ENCODE measurements at places on chromosomes 6 and 20. TPM values are rescaled to one million over a fixed set of nuclear protein-coding genes. Genes with fewer than 3 reads are reported as not detected.

DNAH8 gene
- not detected for polyA plus RNA-seq

CLPSL2 gene
- not detected for polyA plus RNA-seq

VSX1 gene
- polyA plus RNA-seq = not detected

OXT gene
- not detected for polyA plus RNA-seq

DNA sequence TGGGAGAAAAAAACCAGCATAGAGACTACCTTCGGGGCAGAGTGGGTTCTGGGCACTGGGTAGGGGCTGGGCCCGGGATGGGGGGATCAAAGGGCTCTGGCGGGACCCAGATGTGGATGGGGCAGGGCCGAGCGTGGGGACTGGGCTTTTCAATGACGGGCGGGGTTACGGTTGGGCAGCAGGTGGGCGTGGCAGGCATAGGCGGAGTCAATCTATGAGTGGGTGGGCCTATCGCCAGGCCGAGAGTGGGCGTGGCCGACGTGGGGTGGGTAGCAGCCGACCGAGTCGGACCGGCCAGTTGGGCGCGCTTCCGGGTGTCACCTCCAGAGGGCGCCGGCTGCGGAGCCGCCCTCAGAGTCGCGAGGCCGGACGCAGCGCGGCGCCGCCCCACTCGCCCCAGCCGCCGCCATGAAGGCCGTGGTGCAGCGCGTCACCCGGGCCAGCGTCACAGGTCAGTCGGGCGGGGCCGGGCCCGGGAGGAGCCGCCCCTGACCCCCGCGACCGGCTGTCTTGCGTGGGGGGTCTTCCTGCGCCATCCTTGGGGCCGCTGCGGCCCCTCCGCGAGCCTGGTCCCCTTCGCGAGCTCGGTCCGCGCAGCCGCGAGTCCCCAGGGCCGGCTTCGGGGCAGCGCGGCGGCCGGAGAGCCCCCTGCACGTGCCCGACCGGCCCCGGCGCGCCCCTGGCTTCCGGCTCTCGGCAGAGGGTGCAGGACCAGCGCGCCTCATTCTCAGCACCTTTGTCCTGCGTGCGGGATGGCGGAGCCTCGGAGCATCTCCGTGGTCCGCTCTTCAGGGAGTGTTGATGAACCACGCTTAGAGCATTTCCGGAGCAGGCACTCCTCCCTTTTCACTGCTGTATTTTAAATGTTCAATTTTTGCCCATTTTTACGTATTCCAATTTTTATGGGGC, at the start of gene DTD1:
TSS of gene DTD1 (plus strand) at position 390 of the 909 bp plus-strand sequence. CDS start at position 409, 19 bp downstream.
- H3K27ac ChIP-seq = peak within 1 kb of the TSS; percentile 41
- H3K4me3 ChIP-seq = peak within 1 kb of the TSS; percentile 75
- H3K4me1 ChIP-seq = no peaks in the 10 kb centered on the region
- H3K27me3 ChIP-seq = no peaks in the 10 kb centered on the region

GRCh38 chr6:136324686-136325380, 35.2 kb upstream of the BCLAF1 start:
- no peaks in the 10 kb centered on the region for H3K36me3 ChIP-seq
- H3K27ac ChIP-seq = no peak overlapping the region
- H3K4me1 ChIP-seq = peaks cover 2% of the 10 kb centered on the region
- no peaks in the 10 kb centered on the region for H3K27me3 ChIP-seq
- DNase-seq = no peak
- no peak overlapping the region for H3K4me3 ChIP-seq

DNA sequence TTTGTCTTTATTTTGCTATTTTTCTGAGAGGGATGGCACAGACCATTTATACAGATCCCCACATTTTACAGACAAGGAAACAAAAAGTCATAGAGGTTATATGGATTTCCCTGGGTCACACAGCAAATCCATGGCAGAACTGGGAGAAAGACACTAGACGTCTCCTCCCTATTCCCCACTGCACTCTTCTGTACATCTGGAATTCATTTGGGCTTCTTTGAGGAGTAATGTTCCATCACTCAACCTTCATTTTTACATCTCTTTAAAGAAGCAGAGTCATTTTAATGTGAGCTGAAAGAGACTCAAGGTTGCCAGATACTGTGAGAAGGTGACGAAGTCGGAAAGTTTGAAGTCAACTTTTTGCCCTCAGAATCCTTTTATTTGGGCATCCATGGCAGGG, 207.3 kb downstream of the OTOR start:
- no peak for DNase-seq
- H3K4me3 ChIP-seq = no peak overlapping the region
- H3K4me1 ChIP-seq = no peaks in the 10 kb centered on the region
- H3K36me3 ChIP-seq = no peaks in the 10 kb centered on the region
- H3K27me3 ChIP-seq = peaks cover 2% of the 10 kb centered on the region
- no peak overlapping the region for H3K27ac ChIP-seq

GRCh38 chr6:95589826-95590570, 12.7 kb downstream of the MANEA start:
- no peak overlapping the region for H3K27ac ChIP-seq
- no peak for DNase-seq
- H3K27me3 ChIP-seq = no peaks in the 10 kb centered on the region
- H3K4me3 ChIP-seq = no peak overlapping the region
- no peaks in the 10 kb centered on the region for H3K36me3 ChIP-seq
- H3K4me1 ChIP-seq = no peaks in the 10 kb centered on the region

DNA sequence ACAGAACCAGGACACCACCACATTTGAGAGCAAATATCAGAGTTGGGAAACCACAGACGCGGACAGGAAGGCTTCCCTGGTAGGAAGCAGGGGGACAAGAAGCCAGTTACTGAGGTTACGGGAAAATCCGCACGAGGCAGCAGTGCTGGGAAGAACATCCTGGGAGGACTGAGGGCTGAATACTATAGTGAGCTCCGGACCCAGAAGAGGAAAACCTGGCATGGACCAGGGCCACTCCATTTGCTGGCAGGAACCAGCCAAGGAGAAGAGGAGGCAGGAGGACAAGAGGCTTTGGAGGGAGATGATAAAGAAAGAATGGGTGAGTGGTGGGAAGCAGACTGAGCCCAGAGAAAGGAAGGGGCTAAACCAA, 6.1 kb upstream of the DSN1 start:
- H3K4me3 ChIP-seq = no peak overlapping the region
- no peak for DNase-seq
- H3K27me3 ChIP-seq = no peaks in the 10 kb centered on the region
- H3K4me1 ChIP-seq = peaks cover 3% of the 10 kb centered on the region
- H3K36me3 ChIP-seq = peaks cover 16% of the 10 kb centered on the region

DNA sequence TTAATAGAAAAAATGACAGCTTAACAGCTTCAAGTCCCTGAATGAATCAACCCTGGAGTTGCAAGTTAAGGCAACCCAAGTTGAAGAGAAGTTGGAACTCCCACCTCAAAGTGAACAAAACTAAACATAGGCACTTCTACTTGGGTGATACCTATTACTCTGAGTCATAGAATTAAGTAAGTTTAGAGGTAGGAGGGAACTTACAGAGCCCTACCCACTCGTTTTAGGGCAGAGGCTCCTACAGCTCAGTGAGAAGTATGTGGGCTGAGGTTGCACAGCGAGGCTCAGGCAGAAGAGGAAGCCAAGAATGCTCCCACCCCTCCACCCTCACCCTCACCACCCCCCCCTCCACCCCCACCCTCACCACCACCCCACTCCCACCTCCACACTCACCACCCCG, 42.2 kb downstream of the NFATC2 start:
- H3K4me1 ChIP-seq = peaks cover 12% of the 10 kb centered on the region
- no peaks in the 10 kb centered on the region for H3K27me3 ChIP-seq
- no peak overlapping the region for H3K27ac ChIP-seq
- no peak overlapping the region for H3K4me3 ChIP-seq

DNA sequence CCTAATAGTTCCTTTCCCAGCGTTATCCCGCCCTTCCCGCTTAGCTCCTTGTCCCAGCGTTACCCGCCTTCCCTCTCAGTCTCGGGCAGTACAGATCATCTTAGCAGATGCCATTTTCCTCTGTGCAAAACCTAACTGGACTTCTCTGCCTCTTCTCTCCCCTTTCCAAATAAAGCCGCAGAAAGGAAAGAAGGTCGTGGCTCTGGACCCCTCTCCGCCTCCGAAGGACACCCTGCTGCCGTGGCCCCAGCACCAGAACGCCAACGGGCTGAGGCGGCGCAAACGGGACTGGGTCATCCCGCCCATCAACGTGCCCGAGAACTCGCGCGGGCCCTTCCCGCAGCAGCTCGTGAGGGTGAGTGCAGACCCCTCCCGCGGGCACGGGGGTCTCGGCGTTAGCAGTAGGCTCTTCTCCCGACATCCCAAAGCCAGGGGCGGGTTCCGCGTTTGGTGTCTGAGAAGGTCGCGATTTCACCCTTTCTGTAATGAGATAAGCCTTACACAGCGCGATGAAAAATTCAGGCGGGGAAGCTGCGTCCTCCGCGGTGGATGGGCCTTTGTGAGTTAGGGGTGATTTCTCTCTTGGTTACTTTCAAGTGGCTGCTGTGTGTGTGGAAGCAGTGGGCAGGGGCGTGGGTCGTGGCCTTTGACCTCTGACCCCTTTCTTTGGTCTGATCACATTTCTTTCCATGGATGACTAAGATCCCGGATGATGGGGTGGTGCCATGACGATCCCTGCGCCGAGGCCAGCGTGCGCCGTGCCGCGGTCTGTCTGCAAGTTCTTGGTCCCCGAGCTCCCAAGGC, 292.7 kb downstream of the TAF4 start:
- H3K4me1 ChIP-seq = no peaks in the 10 kb centered on the region
- DNase-seq = no peak
- H3K27ac ChIP-seq = no peak overlapping the region
- no peaks in the 10 kb centered on the region for H3K36me3 ChIP-seq
- no peaks in the 10 kb centered on the region for H3K27me3 ChIP-seq
